ENCODE measurements at places on chromosomes 5 and 9.

DNA sequence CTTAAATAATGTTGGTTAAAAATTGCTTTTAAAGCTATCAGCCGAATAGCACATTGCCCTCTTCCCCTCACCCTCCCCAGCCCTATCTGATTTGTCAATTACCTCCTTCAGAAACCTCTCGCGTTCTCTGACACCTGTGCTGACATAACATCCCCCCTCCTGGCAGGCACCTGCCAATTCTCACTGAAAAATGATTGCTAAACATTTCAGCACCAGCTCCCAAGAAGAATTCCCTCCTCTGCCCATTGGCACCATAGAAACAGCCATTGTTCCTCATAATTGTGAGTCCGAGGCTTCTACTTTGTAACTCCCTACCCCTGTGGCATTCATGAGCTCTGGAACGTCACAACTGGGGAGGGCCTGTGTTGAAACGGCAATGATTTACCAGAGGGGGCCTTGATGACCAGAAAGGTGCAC, 20.2 kb downstream of the CDH6 start:
- peak; percentile 19 for DNase-seq

GRCh38 chr5:95649842-95650620, 3.5 kb downstream of the RFESD start:
- no peak for DNase-seq

DNA sequence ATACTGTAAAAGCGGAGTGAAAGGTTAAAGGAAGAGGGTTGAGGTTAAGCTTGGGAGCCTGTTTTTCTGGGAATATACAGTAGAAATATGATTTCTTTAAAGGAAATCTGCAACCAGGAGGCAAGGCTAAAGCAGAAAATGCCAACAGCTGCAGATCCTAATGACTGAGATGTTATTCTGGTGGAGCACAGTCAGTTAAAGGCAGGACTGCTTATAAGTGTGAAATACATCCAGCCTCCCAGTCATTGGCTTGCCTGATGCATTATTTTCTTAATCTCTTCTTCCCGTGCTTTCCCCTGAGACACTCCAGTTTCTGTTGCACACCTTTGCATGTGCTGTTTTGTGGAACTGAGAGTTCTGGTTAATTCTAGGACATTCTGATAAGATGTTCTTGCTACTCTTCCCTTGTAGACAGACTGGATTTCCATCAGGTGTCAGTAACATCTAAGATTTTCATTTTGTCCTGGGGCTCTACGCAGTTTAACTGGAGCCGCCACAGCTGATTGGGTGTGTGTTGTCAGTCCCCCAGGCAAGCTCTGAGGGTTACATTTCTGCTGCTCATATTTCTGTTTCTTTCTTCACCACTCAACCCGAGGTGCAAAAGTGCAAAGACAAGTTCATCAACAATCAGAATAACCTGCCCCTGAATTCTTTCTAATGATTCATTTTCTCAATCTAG, 44.4 kb downstream of the CAST start:
- DNase-seq = no peak

DNA sequence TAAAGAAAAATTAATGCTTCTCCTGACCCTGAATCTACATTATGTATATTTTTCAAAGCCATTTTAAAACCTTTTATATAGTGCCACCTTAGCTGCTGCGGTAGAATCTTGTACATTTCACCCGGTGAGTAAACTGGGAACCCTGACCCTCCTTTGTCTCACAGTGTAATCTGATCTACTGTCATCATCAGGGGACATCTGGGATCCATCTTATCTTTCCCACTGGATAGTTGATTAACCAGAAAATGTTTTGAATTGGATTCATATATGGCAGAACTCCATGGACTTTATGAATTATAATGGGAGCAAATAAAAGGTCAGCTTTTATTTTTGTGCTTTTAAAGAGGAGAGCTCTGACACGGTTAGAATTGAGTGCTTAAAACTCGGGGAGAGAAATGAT, 95.0 kb downstream of the ADAMTSL1 start:
- DNase-seq = peak; percentile 11

DNA sequence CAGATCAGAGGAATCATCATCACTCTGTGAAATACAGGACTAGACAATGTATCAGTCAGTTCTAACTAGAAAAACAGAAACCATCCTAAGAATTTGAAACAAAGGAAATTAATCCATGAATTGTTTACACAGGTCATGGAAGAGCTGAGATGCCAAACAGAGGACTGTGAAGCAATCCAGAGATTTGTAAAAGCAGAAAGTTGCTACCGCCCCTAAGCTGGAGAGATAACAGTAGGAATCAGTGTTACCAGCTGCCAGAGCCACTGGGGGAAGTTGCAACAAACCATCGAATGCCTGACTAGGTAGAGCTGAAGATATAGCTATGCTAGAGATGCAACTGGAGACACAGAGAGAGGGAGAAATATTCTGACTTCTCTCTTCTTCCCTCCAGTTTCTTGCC, 10.4 kb upstream of the MIER3 start:
- no peak for DNase-seq

DNA sequence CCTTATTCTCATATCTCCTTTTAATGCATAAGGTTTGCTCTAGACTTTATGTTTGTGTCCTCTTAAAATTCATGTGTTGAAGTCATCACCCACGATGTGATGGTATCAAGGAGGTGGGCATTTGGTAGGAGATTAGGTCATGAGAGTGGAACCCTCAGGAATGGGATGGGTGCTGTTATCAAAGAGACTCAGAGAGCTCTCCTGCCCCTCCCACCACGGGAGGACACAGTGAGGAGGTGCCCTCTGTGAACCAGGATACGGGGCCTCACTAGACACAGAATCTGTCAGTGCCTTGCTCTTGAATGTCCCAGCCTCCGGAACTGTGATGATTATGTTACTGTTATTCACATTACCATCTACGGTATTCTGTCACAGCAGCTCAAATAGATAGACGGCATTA, 359.0 kb downstream of the IRX1 start:
- DNase-seq = no peak

- DNase-seq = no peak
Measured at GRCh38 chr5:8289779-8290178, 420.8 kb downstream of the MTRR start.

- DNase-seq = no peak
Measured at GRCh38 chr5:50302815-50303490, 138.1 kb downstream of the EMB start.
